ENCODE measurements at places on chromosomes 1 and 21.

DNA sequence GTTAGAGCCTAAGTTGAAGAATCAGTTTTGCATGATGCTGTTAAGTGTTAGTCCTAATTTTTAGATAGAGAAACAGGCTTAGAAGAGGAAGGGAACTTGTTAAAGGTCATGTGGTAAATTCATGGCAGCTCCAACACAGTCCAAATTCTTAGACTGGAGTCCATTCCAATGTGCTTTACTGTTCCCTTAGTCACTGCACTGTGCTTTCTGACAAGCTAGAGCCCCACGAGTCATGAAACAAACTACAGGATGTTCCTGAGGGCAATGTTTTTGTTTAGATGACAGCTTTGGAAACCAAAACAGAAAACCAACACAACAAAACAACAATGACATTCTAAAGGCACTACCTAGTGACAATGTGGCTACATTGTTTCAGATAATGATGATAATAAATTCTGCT is 23.1 kb upstream of the RGS4 start:
- DNase-seq = no peak

DNA sequence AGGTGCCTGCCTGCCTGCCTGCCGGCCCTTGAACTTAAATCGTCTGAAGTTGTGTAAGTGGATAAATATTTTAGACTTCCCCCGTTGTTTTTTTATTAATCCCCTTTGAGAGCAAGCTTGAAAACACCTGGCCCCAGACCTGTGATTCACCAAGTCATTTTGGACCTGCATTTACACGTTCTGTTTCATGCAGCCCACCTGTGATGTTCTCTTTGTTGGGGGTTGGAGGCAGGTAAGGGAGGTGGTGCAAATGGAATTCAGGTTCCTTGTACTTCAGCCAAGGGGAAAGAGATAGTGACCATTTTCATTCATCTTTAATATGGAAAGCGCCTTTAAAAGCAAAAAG is 1.2 kb downstream of the SLC37A1 start:
- no peak for DNase-seq

DNA sequence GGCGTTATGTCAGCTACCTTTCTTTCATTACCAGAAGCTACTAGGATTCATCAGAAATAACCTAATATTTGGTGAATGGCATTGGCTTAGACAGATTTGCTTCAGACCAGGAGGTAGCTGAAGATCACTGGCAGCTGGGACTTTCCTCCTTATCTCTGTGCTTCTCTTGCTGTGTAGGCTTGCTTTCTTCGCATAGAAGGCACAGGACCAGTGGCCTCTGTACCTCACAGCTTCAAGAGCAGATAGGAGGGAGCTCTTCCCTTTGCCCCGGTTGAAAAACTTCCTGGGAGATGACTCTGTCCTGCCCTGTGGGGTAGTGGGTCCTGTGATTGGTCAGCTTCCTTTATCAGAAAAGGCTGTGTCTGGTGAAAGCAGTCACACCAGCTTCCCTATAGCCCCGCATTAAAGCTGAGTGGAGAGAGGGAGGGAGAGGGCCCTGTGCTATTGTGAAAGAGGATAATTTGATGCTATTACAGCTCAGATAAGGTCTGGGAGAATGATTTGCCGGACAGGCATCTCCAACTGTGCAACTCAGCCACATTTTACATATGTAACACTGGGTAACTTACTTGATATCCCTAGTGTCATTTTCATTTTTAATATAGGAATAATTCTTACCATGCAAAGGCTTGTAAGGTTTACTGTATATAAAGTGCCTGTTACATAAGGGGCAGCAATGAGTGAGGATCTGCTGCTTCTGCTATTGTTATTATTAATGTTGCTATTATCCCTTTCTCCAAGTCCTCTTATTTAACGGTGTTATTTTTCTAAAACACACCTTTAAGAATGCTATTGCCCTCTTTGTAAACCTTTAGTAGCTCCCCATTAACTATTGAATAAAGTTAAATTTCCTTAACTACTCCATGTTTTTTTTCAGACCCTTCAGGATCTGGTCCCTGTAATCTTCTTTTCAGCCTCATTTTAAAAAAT is 31.6 kb downstream of the OSBPL9 start:
- no peak for DNase-seq

- no peak for DNase-seq
Observed at GRCh38 chr1:43830802-43831201, 102.8 kb upstream of the ARTN start.

GRCh38 chr1:204723131-204723787 is 37.7 kb upstream of the LRRN2 start:
- DNase-seq = no peak

- no peak for DNase-seq
Observed at GRCh38 chr1:229689904-229690303, 63.9 kb downstream of the URB2 start.

DNA sequence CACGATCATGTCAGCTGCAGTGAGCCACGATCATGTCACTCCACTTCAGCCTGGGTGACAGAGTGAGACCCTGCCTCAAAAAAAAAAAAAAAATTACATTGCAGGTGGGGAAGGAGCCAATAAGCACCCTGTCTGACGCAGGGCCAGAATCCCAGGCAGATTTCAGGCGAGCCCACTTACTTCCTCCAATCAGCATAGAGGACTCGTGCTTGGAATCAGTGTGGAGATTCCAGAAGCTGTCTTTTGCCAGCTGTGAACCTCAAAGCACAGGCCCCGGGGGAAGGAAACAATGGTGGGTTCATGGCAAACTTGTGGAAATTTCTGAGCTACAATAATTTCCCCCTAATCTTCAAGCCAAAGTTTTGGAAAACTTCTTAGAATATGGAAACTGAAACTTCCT is 178.2 kb upstream of the ZNF644 start:
- no peak for DNase-seq

GRCh38 chr21:39867198-39867650 is at the start of gene PCP4:
TSS of gene PCP4 (plus strand) at chr21:39867438. CDS start at chr21:39867502, 64 bp downstream.
- no peak for DNase-seq

- no peak for DNase-seq
Observed at GRCh38 chr1:76219366-76219818, 144.8 kb downstream of the ST6GALNAC3 start.

GRCh38 chr21:25811186-25811585 is 76.4 kb downstream of the GABPA start:
- DNase-seq = no peak

GRCh38 chr1:15696956-15697521 is 12.9 kb downstream of the PLEKHM2 start:
- no peak for DNase-seq

- no peak for DNase-seq
Observed at GRCh38 chr1:173213665-173214064, 6.5 kb upstream of the TNFSF4 start.

- DNase-seq = no peak
Observed at GRCh38 chr1:53286955-53287354, 40.9 kb downstream of the LRP8 start.

DNA sequence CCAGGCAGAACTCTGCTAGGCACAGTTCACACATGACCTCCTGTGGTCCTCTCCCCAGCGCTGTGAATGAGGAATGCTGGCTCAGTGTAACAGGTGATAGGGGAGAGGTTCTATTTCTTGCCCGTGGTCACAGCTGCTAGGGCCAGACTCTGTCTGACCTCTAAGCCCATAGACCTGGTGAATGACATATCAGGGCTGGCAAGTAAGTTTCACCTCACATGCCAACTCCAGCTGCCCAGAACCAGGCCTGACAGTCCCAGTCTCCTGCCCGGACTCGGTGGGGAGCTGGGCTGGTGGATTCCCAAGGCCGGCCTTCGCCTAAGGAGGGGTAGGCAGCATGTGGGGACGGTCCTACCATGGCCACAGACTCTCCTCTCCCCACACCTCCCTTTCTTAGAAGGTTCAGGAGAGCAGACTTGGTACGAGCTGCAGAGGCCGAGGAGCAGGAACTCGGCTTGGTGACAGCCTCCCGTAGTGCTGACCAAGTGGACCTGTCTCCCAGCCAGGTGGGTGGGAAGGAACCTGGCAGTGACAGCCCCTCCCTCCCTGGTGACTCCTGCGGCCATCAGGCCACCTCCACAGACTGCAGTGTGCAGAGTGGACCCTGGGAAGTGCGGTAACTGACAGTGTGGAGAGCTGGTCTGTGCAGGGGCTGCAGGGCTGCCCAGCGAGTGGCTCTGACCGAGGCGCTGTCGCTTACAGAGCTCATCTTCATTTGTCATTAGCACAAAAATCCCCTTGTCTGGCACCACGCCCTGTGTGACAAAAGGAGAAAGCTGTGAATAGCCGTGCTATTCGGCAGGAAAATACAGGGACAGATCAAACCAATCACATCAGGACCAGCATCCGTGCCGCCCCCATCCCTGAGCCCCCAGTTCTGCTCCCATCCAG is 74.6 kb downstream of the SCCPDH start:
- no peak for DNase-seq

DNA sequence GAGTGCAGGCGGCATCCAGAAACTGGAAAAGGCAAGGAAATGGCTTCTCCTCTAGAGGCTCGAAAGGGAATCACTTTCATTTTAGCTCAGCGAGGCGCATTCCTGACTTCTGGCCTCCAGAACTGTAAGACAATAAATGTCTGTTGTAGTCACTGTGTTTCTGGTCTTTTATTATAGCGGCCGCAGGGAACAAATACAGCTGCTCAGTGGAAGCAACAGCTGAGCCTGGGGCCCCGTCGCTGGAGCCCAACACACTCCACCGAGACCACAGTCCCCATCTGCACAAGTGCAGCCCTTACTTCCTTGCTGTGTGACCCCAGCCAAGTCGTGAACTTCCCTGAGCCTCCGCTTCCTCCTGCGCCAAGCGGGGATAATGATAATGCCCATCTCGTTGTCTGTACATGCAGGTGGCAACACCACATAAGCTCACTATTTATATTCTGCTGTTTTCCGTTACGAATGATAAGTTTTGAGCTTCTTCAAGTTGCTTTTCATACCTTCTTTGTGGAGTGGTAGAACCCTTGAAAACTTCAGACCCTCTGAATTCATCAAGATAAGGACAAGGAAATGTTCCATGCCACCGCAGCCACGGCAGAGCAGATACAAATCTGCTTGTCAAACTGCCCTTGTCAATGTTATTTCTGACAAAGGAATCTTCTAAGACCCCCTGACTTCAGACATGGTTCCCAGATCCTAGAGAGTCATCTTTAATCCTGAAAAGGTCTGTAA is 3.2 kb upstream of the LAPTM5 start:
- no peak for DNase-seq

GRCh38 chr21:41766883-41767605 is at the start of gene RIPK4:
TSS of gene RIPK4 (minus strand) at chr21:41767052. CDS start at chr21:41767041, 11 bp downstream.
- DNase-seq = no peak

DNA sequence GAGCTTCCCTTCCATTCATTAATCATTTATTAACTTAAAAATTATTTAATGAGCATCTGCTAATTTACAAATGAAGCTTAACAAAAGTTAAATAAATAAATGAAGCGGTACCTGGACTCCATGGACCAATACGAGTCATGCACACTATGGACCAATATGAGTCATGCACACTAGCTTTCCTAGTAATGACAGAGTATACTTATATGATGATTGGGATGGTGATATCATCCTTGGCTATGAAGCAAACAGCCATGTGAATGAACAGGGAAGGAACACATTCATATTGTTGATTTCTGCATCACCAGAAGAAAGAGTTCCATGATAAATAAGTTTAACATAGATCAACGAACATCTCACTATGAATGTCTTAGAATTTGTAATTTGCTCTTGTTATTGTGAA is 109.9 kb downstream of the SPAG17 start:
- DNase-seq = no peak

DNA sequence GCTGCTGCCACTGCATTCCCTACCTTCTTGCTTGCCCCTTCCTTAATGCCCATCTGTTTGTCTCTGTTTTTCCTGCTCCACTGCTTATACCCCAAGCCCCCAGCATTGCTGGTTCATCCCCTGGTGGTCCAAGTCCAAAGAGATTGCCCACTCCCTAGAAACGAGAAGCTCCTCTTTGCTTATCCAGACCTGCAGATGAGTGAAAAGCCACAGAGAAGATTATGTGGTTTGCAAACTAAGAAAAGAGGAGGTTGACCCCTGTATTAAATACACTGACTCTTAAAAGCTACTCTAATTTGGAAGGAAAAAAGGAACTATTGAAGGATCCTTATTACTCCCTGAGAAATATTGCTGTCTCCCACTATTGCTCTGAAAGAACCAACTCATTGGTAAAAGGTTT is 146.8 kb upstream of the RAB4A start:
- DNase-seq = no peak

GRCh38 chr21:42411197-42411869 is 7.6 kb downstream of the UBASH3A start:
- DNase-seq = no peak

DNA sequence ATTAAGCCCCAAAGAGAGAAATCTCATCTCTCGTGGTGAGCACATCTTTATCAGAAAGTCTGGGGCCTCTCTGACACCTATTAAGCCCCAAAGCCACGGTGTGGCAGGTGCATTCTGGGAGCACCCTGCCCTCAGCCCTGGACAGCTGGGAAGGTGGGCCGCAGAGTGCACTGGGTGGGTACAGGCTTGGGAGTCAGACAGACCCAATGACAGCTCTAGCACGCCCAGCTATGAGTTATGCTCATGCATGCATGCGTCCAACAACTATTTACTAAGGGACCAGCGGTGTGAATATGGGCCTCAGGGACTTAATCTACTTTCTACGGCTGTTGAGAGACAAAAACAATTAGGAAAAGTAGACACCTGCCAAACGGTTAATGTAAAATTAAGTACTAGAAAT is 46.6 kb downstream of the SLC66A1 start:
- no peak for DNase-seq

GRCh38 chr1:204171751-204172178 is 5.6 kb upstream of the REN start:
- no peak for DNase-seq

DNA sequence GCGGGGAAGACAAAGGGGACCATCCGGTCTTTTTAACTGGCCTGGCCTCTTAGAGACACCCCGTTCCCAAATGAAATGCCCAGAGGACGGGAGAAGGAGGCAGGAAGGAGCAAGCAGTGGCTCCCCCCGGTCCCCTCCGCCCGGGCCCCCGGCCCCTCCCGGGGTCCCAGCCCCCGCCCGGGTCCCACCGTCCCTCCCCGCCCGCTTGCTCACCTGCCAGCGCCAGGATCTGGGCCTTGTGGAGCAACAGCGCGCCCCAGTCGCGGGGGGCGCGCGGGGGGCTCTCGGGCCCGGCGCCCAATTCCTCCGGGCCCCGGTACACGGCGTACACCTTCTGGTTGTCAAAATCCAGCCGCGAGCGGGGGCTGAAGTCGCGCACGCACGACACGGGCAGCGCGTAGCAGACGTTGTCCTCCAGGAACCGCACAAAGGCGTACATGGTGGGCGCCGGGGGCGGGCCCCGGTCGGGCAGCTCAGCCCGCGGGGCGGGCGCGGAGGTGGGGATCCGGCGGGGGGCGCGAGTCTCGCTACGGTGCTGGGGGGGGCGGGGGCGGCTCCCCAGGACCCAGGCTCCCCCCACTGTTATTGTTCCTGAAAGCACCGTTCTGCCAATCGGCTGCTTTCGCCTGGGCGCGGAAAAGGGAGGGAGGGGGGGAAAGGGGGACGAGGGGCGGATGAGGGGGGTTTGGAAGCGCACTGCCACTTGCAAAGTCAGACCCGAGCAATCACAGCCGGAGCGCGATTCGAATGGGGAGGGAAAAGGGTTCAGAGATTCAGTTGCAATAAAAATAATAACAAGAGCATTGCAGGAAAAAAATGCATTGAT is at the start of gene BEND5:
TSS of gene BEND5 (minus strand) at position 499 of the 826 bp plus-strand sequence. CDS start at position 439, 60 bp downstream.
- no peak for DNase-seq

All from thoracic aorta (tissue), 2 donors.